Stimulated activated CD4-positive, alpha-beta T cell treated with anti-CD3 and anti-CD28 coated beads, Interleukin-12 subunit alpha, Interleukin-12 subunit beta, amount 100 ng/mL, for 4 hours (primary cell): ENCODE measurements at places on chromosomes 2 and 18.

DNA sequence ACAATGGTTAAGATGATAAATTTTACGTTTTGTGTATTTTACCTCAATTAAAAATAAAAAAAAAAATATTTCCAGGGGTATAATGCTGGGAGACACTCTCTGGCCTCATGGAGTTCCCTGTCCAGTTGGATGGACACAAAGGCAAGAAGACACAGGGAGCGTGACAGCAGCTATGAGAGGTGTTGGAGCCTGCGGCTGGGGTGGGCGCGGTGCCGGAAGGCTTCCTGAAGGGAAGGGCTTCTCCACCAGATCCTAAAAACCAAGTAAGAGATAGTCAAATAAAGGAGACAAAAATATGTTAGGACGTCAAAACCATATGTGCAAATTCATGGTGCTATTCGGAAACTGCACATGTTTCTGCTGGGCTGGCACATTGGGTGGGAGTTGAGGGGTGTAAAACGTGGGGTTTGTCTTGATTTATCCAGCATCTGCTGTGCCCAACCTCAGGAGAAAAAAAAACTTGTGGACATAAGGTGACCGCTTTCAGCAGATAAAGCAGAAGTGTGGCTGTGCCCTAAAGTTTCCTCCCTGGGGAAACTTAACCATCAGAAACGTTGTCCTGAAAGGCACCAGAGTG is 467.6 kb downstream of the RNF144A start:
- DNase-seq = no peak

- no peak for DNase-seq
Observed at GRCh38 chr2:11615209-11615608, 54.8 kb downstream of the NTSR2 start.

- no peak for DNase-seq
Observed at GRCh38 chr2:218823196-218823855, 8.3 kb downstream of the PRKAG3 start.

- no peak for DNase-seq
Observed at GRCh38 chr2:67309281-67309680, 87.9 kb upstream of the ETAA1 start.

DNA sequence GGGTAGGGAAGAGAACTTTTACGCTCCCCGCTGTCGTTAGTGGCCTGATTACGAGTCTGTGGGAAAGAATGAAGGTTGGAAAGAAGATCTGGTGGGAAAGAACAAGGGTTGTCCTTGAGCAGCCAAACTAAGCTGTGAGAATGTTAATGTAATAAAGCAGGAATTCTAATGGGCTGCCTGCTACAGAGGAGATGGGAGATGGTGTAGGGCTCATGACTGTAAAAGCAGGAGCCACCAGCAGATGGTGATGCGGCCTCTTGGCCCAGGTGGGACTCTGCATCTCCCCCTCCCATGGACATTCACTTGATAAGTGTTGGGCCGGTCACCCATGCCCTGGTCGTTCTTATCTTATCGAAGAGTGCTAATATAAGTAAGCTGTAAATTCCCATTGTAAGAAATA is 150.0 kb downstream of the NEDD4L start:
- no peak for DNase-seq

GRCh38 chr2:120736202-120736623 is 545 bp downstream of the GLI2 start:
- no peak for DNase-seq

DNA sequence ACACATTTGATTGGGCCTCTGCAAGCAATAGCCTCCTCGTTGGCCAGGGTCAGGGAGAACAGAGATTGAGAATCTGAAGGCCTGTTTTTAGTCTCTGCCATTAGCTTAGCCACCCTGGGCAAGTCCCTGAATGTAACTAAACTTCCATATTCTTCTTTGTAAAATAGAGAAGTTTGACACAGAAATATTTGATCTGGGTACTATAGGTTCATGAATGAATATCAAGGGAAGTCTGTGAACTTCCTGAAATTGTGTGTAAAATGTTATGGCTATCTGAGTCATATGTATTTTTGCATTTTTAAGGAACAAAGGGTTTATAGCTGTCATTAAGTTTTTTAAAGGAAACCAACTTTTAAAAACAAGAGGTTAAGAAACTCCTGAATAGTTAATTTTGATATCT is 23.2 kb downstream of the RND3 start:
- no peak for DNase-seq

GRCh38 chr2:179622112-179622511 is 239.3 kb downstream of the ZNF385B start:
- DNase-seq = no peak

DNA sequence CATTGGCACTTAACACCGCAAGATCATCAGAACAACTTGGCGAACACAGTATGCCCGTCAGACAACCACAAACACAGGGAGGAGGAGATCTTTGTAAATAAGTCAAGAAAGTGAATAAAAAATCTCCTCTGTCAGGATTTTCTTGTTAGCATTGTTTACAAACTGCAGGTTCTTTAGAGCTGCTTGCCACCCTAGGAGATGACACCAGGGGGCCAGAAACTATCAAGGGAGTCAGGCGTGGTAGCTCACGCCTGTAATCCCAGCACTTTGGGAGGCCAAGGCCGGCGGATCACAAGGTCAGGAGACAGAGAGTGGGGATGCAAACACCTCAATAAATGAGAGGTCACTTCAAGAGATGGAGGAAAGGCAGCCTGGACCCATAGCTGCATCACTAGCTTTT is 428.1 kb downstream of the SETBP1 start:
- DNase-seq = no peak
